ENCODE measurements at places on chromosomes 11 and 22.

GRCh38 chr11:406796-407650, 7.8 kb downstream of the SIGIRR start:
- peak; percentile 93 for DNase-seq

- DNase-seq, result no peak
These were observed 720 bp downstream of the PACS1 start for GRCh38 chr11:66070604-66071380.

GRCh38 chr22:38705235-38706100, at the start of gene GTPBP1:
TSS of gene GTPBP1 (plus strand) at chr22:38705944. CDS start at chr22:38705956, 12 bp downstream.
- DNase-seq, result peak; percentile 91

DNA sequence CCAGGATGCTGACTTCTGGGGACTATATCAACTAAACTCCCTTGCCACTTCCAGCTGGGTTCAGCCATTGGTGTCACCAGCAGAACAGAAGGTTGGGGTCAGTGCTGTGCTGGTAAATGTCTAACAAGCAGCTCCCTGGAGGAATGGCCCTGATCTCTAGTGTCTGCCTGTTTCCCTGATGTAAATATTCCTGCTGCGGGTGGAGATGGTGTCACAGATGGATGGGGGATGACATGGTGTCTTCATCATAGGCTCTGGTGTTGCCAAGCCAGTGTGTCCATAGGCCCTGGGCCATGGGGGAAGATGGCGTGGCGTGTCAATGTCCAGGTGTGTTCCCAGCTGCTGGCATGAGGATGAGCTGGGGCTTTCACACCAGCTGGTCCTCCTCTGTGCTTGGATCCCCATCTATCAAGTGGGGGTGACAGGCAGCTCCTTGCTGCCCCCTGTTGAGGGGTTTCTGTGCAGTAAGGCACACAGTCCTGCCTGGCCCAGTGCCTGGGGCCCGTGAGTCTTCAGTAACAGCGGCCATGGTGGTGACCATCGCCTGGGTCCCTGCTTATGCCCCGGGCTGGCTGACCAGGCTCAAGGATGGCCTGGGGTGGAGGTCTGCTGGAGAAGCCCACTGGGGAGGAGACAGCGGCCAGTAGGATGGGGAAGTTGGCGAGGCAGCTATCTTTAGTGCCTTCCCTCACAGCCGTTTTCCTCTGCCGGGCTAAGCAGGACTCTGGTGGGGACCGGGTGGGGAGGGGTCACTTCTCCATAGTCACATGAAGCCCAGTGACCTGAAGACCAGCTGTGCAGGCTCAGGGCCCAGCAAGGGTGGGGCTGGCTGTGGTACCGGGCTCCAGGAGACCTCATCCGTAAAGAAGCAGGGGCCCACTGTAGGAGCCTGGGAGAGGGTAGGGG, 12.7 kb downstream of the RPL3 start:
- DNase-seq, result peak; percentile 27

DNA sequence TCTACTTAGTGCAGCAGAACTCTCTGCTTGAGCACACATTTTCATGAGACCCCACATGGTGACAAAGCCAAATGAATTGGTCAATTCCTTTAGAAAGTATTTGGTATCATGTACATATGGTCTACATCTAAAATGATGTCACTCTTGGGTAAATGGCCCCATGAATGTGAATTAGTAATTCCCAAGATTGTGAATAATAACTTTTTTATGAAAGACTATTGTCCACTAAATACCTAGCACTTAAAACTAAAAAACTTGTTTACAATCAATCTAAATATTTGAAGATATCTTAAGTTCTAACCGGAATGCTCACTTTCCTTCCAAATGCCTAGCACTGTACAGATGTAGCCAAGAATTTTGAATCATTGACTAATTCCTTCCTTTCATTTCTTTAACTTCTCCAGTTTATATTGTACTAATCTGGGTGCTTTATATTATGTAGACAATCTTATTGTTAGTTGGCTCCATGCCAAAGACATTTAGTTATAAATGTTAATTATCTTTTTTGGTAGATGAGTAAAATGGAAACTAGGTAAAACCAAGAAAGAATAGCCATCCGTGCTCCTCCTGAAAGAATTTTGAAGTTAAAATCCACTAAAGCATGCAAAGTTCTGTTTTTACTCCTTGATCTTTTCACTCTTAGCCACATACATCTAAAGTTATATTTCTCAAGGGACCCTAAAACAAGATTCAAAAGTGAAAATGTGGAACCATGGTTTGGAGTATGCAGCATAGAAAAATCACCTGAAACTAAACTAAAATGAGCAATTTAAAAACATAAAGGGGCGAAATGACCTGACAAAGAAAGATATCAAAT, 145.0 kb upstream of the ARHGAP20 start:
- DNase-seq, result no peak

DNA sequence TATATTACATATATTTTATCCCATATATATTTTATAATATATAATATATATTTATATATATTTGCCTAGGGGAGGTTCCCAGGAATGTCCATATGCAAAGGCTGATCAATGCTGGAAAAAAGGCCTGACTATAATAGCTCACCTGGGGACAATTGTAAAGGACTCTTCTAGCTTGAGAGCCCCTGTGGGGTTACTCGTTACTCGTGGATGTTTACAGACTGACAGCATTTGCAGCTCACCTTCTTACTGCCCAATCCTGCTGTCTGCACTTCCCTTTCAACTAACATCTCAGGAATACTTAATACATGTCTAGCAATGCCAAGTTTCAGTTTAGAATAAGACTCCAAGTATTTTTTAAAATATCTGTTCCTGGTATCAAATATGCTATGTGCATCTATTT, 1365.4 kb upstream of the RAG2 start:
- DNase-seq, result no peak

DNA sequence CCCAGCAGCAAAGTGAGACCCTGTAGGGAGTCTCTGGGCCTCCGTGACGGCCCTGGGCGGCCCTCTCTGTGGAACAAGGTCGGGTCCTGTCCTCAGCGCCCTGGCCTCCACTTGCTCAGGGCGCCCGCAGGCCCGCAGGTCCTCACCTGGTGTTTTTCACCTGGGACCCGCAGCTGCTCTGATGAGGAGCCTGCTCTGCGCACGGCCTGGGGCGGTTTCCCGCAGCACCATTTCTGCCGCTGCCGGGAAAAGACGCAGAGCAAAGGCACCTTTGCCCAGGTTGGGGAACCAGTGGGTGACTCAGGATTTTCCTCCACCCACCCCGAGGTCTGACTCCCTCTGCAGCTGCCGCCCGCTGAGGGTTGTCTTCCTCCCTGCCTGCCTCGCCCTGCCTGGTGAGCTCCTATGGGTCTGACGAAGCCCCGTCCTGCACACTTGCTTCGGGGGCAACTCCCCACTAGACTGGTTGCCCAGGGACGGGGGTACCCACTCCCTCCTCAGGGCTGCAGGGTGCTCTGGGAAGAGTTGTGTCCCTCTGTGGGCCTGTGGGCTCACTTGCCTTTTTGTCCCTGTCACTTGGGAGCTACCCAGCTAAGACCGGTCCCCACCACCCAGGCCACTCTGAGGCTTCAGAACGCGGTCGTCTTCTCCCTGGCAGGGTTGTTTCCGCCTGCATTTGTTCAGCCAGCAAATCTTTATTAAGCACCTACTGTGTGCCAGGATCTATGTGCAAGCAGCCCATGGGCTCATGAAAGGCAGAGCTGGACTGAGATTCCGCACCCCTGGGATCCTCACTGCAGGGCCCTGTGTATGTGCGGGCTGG, 89.5 kb downstream of the KCNQ1 start:
- DNase-seq, result no peak

DNA sequence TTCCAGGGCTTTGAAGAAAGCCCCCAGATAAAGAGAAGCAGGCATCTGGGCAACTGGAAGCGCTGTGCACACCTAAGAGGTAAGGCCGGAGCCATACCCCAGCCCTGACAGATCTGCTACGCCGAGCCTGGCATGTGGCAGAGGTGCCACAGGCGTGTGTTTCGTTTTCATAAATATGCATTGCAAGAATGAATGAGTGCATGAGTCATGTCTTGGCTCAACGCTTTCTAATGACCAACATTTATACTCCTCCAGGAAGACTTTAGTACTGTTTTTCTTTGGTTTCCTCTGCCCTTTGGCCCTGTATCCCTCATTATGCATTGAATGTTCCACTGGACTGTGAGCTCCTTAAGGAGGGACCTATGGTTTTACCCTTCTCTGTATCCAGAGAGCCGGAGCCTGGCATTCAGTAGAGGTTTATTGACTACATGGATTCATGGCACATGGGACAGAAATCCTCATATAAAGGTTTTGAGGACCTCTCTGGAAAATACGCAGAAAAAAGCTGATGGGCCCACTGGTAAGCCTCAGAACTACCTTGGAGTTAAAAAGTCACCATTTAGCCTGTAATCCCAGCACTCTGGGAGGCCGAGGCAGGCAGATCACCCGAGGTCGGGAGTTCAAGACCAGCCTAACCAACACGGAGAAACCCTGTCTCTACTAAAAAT, 38.9 kb upstream of the CSNK2A3 start:
- no peak for DNase-seq

- DNase-seq, result no peak
These were observed 176.3 kb upstream of the MTNR1B start for GRCh38 chr11:92793189-92793588.

DNA sequence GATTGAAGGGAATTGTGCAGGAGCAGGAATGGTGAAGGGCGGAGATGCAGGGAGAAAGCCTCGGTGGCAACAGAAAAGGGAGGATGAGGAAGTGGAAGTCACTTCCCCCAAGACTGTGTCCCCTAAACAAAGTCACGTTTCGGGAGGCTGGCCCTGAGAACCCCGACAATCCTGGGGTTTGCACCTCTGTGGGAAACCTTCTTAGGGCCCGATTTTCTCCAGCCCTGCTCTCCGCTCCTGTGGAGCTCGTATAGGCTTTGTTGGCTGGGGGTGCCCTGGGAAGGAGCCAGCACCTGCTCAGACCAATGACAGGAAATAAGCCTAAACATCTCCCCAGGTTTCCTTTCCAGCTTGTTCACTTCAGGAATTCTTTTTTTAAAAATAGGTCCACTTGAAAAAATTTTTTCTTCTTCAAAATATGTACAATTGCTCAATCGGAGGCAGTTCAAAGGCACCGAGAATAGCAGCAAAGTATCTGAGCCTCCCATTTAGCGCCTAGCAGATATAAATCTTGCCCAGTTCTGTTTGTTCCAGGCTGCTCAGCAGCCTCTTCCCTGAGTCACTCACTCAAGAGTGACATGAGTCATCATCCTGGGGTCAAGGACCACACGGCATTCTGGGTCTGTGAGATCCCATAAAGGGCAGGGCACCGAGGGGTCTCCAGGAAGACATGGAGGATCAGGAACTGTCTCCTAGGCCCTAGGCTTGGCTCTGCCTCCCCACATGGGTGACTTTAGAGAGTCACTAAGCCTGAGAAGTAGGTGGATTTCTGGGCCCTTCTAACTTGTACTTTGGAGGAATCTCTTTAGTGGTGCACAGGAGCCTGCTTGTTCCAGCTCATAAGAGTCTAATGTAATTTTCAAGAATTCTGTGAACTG, 34.0 kb downstream of the IRAG1 start:
- no peak for DNase-seq

DNA sequence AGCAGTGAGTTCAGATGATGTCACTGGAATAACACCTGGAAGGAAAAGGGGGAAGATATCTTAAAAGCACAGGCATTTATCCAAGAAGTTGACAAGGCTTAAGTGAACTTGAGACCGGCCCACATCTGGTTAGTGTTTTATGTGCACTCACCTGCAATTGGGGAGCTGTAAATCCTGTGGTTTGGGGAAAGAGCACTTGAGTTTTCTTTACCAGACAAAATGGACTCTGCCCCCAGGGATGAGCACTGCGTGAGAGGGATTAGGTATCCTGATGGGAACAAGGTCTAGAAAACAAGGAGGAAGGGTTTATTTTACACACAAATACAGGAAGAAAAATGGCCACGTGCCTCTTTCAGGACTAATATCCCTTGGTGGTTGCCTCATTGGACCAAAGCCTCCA, 15.2 kb downstream of the E2F8 start:
- no peak for DNase-seq

GRCh38 chr11:106070606-106071005, 6.5 kb downstream of the KBTBD3 start:
- DNase-seq, result no peak

- DNase-seq, result no peak
These were observed 37.1 kb downstream of the MCM5 start for GRCh38 chr22:35437049-35437448.

- peak; percentile 14 for DNase-seq
These were observed 555 bp downstream of the TP53I11 start for GRCh38 chr11:44950031-44950624.

- DNase-seq, result no peak
These were observed 17.6 kb upstream of the NCR3LG1 start for GRCh38 chr11:17333799-17334586.

DNA sequence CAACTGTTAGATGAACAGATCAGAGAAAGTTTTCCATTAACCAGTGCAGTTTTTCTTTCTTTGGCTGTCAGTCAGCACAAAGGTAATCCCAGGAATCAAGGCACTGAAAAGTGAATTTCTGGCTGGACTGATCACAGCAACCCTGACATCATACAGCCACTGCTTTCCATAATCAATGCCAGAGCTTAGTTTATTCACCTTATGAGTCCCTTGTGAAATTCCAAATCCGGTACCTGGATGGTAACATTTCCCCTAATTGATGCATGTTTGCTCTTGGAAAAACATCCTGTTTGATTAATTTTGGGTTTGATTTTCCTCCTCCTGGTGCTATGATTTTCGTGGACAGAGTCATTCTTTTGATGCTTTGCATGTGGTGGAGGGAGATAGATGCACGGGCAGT, 319.8 kb downstream of the INSC start:
- no peak for DNase-seq

GRCh38 chr11:88552379-88553062, 215.0 kb upstream of the CTSC start:
- DNase-seq, result peak; percentile 39

DNA sequence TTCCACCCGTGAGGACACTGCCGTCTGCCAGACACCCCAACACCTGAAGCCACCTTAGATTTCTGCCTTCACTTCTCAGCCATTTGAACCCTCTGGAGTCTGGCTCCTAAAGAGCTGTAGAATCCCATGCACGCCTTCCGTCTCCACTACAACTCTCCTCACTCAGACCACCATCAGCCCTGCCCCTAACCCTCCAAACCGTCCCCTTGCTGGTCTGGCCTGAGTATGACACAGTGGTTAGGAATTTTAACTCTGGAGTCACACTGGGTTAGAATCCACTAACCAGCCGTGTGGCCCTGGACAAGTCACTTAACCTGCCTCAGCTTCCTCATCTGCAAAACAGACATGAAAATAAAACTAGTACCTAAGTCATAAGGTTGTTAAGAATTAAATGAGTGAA, 3.0 kb downstream of the CNIH2 start:
- DNase-seq, result no peak

DNA sequence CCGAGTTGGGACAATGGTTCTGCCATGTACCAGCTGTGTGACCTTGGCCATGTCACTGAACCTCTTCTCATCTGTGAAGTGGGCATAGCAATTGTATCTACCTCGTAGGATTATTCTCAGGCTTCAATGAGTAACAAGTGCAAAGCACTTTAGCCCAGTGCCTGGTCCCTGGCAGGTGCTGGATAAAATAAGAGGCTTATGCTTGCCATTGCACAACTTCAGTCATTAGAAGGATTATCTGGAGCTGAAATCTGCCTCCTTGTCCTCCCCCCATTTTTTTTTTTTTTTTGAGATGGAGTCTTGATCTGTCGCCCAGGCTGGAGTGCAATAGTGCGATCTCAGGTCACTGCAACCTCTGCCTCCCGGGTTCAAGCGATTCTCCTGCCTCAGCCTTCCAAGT, 7.2 kb downstream of the SMTNL1 start:
- no peak for DNase-seq

GRCh38 chr11:67002921-67003411, 20.0 kb upstream of the SYT12 start:
- DNase-seq, result no peak

- no peak for DNase-seq
These were observed 189.7 kb upstream of the BLID start for GRCh38 chr11:122305426-122306320.
